HFF-Myc (cell line): ENCODE measurements at places on chromosomes 12 and 14.

- peak; percentile 25 for DNase-seq
Measured at GRCh38 chr14:23237772-23238594, at the start of gene RNF212B. Gene RNF212B, plus strand, starts transcription at chr14:23237936. Its CDS starts 2,410 bp downstream, at chr14:23240346.

GRCh38 chr12:34404377-34405285 is 382.3 kb downstream of the ALG10 start:
- DNase-seq = no peak

DNA sequence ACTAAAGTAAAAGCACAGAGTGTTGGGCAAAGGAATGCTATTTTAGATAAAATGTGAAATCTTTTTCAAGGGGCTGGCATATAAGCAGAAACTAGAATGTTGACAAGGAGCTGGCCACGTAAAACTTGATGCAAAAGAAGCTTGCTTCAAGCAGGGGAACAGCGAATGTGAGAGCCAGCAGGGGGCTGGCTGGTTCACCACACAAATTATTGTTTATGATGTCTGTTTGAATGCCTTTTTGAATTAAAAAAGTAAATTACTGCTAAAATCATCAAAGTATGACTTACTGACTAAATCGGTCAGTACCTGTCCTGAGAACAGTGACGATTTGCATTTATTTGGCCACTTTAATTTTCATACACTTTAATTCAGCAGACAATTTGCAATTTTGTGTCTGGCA is 38.9 kb upstream of the TMTC2 start:
- no peak for DNase-seq

DNA sequence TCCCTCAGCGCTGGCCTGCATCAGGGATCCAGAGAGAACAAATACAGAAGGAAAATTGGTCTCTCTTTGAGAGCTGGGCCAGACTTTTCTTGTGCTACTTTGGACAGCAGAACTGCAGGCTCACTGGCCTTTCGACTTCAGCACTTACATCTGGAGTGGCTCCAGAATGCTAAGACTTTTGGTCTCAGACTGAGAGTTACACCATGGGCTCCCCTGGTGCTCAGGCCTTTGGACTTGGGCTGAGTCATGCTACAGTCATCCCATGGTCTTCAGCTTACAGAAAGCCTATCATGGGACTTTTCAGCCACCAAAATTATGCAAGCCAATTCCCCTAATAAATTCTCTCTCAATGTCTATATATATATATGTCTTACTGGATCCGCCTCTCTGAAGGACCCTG is 9.0 kb upstream of the CD163 start:
- DNase-seq = peak; percentile 77

DNA sequence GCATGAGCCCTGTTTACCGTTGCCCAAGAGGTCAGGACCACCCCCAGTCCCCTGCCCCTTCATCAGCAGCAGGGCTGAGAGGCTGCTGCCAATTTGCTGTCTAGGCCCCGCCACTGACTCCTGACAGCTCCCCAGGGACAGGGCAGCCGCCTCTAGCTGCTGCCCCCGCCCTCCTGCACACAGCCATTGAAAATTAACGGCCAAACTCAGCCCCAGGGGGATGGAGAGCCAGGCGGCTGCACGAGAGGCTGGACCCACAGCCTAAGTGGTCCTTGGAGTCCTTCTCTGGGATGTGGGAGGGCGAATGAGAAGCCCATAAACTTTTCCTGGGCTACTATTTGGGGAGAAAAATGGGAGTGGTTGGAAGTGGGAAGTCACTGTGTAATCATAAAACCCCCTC is 4.6 kb downstream of the FOXN4 start:
- no peak for DNase-seq
